ENCODE measurements at places on chromosomes 6 and 20.

- DNase-seq, result no peak
Observed at GRCh38 chr20:22207280-22207679, 377.1 kb downstream of the FOXA2 start.

- no peak for DNase-seq
Observed at GRCh38 chr6:100261486-100261885, 203.2 kb downstream of the SIM1 start.

DNA sequence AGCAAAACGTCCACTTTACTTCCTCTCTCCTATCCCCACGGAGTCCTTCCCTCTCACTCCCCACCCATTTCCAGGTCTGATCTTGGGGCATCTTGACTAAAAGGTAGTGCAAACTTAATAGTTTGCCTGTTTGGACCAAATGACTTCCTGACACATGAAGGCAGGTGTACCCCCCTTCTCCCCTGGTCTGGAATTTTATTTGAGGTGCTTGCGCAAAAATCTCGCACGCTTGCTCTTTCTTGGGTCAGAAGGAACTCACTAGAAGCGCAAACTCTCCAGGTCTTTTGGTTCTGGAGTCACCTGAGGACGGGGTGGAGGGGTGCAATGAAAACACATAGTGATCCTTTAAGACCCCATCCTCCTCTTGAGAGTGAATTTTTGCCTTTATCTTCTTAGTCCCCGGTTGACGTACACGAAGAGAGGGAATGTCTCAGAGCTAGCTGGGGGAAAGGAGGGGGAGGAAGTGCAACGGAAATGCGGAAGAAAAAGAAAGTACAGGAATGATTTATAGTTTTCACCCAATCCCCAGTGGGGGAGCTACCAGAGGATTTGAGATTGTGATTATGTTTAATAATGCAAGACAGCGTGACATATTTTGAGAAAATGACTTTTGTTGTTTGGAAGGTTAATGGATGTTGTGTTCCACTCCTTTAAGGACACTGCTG is 4.9 kb downstream of the ADGRB3 start:
- no peak for DNase-seq

GRCh38 chr6:32291543-32291942 is 67.7 kb upstream of the NOTCH4 start:
- DNase-seq, result no peak

All from HCT116 (cell line).